GM19239 (cell line): ENCODE measurements at places on chromosomes 5 and 9.

DNA sequence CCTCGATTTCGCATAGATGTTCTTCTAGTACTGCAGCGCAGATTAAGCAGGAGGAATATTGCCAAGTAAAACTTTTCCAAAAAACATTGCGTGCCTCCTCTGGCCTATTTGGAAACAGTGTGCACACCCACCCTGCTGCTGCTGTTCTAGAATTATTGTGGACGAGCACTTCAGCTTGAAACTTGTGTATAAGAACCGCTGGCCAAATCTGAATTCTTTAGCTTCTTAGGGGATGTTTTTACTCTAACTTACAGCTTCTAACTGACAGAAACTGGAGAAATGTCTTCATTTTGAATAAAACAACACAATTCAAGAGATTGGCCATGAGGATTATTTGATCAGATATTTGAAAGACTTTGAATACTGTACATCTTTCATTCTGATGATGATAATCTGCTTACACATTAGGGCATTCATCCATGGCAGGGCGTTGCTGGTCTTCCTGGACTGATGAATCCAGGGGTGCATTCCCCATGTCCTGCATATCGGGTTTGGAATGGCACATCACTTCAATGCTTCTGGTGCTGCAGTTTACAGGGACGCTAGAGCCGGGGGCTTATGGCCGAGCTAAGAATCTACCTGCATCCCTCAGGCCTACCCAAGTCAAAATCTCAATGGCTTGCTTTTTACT lies 6.5 kb downstream of the ADAMTS16 start:
- no peak for DNase-seq

GRCh38 chr5:101995585-101995984 lies 300.5 kb downstream of the SLCO4C1 start:
- DNase-seq: no peak

- no peak for DNase-seq
These were observed 17.5 kb downstream of the CYFIP2 start for GRCh38 chr5:157283434-157283833.

GRCh38 chr5:85345818-85346217 lies 961.1 kb upstream of the EDIL3 start:
- DNase-seq: no peak

- no peak for DNase-seq
These were observed 30.1 kb upstream of the ZBED3 start for GRCh38 chr5:77117161-77117560.

- DNase-seq: no peak
These were observed 95.3 kb downstream of the ZNF608 start for GRCh38 chr5:124650951-124651662.

- DNase-seq: no peak
These were observed 67.3 kb downstream of the COMMD10 start for GRCh38 chr5:116152169-116152568.

GRCh38 chr9:80492221-80492620 lies 920.5 kb downstream of the TLE4 start:
- DNase-seq: no peak

DNA sequence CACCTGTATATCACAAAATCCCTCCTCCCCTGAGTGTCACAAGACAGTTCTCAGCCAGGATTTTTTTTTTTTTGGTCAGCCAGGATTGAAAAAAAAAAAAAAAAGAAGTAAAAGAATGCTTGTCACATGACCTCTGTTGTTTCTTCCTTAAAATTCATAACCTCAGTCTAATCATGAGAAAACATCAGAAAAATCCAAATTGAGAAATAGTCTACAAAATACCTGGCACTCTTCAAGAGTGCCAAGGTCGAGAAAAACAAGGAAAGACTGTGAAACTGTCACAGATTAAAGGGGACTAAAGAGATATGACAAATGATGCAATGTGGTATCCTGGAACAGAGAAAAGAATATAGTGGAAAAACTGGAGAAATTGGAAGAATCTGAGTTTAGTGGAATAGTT lies 58.5 kb upstream of the SUB1 start:
- DNase-seq: no peak
